Fibroblast of the conjunctiva (primary cell): ENCODE measurements at places on chromosomes 6 and 20.

DNA sequence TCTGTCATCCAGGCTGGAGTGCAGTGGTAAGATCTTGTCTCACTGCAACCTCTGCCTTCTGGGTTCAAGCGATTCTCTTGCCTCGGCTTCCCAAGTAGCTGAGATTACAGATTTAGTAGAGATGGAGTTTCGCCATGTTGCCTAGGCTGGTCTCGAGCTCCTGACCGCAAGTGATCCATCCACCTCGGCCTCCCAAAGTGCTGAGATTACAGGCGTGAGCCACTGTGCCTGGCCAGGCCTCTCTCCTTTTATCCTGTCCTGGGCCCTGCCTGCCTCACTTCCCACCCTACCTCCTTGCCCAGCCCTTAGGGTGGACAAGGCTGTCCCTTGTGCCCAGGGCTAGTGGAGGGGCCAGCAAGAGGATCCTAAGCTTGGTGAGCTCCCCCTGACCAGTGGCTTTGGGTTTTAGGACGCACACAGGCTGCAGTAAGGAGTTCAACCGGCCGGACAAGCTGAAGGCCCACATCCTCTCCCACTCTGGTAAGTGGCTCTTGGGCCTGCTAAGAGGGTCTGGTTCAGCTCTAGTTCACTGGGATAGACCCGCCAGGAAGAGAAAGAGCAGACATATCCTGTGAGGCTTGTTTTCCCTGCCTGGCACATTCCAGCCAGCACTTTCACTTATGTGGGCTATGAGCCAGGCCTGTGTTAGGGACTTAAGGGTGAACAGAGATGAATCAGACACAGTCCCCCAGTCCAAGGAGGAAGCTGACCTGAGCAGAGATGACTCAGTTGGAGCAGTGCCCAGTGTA lies 21.9 kb upstream of the CHMP4B start:
- DNase-seq = peak; percentile 84

DNA sequence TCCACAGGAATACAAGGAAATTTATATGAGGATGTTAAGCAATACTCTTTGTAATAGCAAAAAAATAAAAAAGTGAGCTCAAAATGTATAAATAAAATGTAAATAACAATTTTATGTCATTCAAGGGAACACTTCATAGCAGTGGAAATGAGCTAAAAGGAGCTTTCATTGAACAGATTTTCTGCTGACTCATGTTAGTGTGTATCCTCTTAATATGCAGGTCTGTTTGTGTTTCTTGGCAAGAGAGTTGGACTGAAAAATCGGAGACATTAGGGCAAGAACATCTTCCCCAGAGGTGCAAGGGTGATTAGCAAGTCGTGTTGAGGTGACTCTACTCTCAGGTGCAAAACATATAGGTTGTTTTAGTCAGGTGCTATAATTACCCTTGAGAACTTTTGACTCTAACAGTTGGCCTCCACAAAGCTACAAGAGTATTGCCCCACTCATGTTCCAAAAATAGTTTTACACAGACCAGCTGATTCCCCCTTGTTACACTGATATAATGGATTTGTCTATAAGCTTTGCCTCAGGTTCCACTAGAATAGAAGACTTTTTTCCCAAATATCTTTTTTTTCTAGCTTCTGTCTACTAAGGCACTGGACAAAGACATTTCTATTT lies 702.9 kb downstream of the TENT5A start:
- no peak for DNase-seq

DNA sequence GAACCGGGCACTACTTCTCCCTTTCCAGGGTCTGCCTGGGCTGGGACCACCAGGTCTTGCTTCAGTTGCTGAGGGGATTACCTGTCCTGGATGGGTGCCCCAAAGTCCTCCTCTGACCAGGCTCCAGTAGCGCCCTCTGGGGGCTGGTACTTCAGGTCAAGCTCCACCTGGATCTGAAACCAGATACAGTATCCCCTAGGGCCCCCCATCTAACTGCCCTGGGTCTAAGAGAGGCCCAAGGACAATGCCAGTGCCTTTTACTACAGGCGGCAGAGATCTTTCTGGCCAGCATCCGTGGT lies 11.2 kb upstream of the SPAG4 start:
- no peak for DNase-seq

- DNase-seq = no peak
Measured at GRCh38 chr20:51277961-51278360, 255.1 kb upstream of the KCNG1 start.

DNA sequence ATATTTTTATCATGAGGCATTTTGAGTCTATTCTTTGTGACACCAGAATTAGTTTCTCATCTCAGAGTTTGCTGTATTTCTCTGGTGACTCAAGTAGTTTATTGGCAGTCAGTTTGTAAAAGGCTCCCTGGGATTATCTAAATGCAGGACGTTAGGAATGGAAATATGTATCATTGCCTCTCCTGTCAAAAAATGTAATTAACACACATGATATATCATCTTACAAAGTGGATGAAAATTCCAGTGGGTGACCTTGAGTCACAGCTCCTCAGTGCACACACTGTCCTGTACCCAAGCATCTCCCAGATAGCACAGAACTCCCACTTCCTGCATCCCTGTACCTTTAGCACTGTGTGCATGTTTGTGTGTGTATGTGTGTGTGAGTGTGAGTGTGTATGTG lies 258.6 kb downstream of the LAMA2 start:
- no peak for DNase-seq

DNA sequence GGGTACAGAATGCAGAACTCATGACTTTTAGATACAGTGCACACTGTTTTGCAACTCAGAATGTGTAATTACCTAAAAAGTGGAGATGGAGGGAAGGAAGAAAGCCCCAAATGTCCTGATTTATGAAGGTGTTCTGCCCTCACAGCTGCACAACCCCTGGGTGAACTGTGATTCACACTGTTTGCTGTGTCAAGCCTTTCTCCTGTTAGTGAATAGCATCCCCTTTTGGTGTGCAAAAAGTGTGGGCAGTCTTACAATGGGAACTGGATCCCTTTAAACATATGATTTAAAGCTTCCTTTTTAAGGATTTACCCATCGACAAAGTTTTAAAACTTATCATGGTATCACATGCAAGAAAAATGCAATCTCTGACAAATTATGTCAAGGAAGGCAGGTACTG lies 633.4 kb upstream of the EPHA7 start:
- DNase-seq = no peak

GRCh38 chr20:62135573-62136266 lies 7.5 kb downstream of the PSMA7 start:
- no peak for DNase-seq

GRCh38 chr6:35302604-35303241 lies 5.1 kb downstream of the DEF6 start:
- DNase-seq = no peak

DNA sequence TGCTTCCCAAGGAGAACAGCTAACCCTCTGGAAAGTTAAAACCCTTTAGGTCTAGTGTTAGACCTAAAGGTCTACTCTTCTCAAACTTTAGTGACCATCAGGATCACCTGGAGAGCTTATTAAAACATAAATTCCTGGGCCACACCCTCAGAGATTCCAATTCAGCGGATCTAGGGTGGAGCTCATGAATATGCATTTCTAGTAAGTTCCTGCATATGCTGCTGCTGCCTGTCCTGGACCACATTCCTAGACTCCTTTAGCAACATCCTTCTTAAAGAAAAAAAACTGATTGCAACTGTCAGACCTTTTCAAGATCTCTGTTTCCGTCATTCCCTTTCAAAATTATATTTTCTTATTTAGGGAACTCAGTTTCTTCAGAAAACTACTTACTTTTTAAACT lies 31.2 kb downstream of the SNAP25 start:
- DNase-seq = no peak

GRCh38 chr20:61271312-61272231 lies 19.5 kb downstream of the CDH4 start:
- DNase-seq = no peak

DNA sequence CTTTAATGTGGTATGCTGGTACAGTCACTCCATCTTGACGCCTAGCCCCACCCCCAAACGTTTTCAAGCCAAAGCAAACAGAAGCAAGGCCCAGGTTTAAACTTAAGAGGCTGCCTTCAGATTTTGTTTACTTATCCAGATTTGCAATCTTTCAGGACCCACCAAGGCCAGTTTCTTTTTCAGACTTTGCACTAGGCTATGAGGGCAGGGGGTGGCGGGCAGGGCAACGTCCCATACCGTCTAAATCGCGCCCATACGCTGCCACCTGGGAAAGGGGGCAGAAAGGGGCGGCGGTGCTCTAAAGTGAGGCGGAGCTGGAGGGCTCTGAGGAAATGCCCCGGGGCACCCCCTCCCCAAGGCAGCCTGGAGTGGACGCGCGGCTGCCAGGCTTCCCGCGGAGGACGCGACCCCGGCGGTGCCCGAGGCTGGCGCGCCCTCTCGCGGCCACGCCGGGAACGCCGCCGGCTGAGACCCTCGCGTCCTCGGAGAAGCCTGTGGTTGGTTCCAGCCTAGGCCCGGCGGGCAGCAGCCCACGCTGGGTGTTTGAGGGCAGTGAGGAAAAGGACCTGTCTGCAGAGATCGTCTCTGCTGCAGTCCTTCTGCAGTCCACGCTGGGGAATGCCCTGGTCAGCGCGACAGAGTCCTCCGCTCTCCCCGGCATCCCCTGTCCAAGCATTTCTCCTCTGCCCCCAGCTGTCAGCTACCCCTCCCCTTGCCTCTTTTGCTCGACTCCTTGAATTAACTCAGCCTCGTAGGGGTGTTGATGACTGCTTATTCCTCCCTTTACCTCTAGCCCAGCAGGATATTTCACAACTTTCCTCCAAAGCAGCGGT lies 129.2 kb upstream of the PRND start:
- no peak for DNase-seq

DNA sequence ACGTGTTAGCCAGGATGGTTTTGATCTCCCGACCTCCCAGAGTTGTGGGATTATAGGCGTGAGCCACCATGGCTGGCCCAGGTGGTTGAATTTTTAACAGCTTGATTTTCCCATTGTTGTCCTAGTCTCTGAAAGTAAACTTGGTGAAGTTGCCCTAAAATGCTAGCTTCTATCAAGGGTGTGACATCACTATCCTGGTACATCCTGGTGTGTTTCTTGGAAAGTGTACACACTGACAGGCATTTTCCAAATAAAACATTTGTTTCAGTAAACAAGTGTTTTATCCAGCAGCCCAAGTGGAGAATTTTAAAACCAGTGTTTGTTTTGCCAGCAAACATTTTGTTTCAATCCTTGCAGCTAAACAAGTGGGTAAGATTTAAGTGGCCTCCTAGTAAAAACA lies 40.5 kb upstream of the RREB1 start:
- DNase-seq = no peak

- no peak for DNase-seq
Measured at GRCh38 chr6:148987982-148988381, 241.2 kb downstream of the UST start.

GRCh38 chr6:44781912-44782597 lies 394.5 kb downstream of the CDC5L start:
- DNase-seq = no peak

DNA sequence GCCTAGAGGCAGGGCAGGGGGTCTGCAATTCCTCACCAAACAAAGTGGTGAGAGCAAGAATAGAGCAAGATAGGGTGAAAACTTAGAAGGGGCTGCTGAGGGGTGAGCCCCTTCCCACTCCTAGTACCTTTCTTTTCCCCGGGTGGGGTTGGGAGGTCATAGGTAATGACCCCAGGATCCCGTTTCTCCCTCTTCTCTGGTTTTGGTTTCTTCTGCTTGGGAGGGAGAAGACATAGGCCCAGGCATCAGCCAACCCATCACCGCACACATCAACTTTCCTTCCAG lies 3.5 kb downstream of the VARS1 start:
- DNase-seq = no peak

GRCh38 chr20:39066471-39067242 lies 104.5 kb downstream of the DHX35 start:
- DNase-seq = no peak

DNA sequence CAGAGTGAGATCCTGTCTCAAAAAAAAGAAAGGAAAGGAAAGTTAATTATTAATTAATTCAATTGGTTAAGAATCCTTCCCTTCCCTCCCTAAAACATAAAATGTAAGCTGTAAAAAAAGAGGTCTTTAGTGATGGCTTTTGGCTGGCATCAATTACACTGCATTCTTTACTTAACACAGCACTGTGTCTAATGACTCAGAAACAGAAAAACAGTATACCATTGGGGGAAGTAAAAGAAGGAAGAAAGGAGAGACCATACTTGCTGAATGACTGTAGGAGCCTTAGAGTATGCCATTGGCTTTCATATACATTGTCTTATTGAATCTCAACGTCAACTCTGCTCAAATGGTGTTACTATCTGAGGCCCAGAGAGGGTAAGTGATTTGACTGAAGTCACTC lies 18.3 kb upstream of the CITED2 start:
- no peak for DNase-seq

DNA sequence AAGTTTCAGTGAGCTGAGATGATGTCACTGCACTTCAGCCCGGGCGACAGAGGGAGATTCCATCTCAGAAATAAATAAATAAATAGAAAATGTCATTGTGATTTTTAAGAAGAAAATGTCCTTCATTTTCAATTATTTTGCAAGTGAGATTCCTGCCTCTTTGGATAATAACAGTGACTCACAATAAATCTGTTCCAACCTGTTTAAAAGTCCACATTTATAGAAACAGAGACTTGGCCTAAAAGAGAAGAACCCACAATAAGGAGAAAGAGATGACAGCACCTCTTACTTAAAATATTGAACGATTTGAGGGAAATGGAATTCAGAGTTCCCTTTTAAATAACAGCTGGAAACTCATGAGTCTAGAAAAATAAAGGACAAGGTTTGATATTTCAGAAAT lies 373.4 kb upstream of the NOX3 start:
- no peak for DNase-seq

GRCh38 chr6:56490993-56491392 lies 151.7 kb downstream of the DST start:
- DNase-seq = peak; percentile 49

- DNase-seq = no peak
Measured at GRCh38 chr20:3473944-3474343, 3.1 kb downstream of the ATRN start.

- no peak for DNase-seq
Measured at GRCh38 chr6:116036075-116036773, 24.5 kb downstream of the FRK start.

DNA sequence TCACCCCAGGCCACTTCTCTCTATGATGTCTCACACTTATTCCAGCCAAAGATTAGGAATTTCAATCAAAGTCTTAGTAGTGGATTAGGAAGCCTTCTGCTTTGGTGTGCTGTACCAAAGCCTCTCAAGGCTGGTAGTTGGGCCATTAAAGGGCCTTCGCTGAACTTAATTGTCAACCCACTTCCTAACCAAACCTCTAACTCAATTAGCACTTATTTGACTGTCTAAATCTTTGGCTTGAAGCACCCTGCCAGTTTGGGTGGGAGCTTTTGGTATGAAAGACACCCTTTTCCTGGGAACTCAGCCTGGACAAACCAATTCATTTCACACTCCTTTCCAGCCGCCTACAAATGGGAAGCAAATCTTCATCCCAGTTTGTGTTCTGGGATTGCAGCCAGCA lies 81.5 kb downstream of the BMP2 start:
- no peak for DNase-seq
